ENCODE measurements at places on chromosomes 4 and X. TPM values are rescaled to one million over a fixed set of nuclear protein-coding genes. Genes with fewer than 3 reads are reported as not detected.

Gene CPLX1
- 0.20 TPM for total RNA-seq

Gene WNK3
- 0.96 TPM for total RNA-seq

Gene RHOXF1
- total RNA-seq, result not detected

Gene ARHGAP36
- not detected for total RNA-seq

Gene RS1
- total RNA-seq, result not detected

Gene CLIC2
- total RNA-seq, result 0.43 TPM

Gene PCDH19
- not detected for total RNA-seq
